ENCODE measurements at places on chromosomes 5 and 9. TPM values are rescaled to one million over a fixed set of nuclear protein-coding genes. Genes with fewer than 3 reads are reported as not detected.

GRCh38 chr9:80602291-80602690, 1030.5 kb downstream of the TLE4 start:
- no peaks in the 10 kb centered on the region for H3K4me1 ChIP-seq
- DNase-seq, result no peak
- no peak overlapping the region for H3K4me3 ChIP-seq
- peaks cover 11% of the 10 kb centered on the region for H3K36me3 ChIP-seq
- no peaks in the 10 kb centered on the region for H3K27me3 ChIP-seq

- H3K27ac ChIP-seq, result no peak overlapping the region
- peaks cover 6% of the 10 kb centered on the region for H3K4me1 ChIP-seq
- peak overlapping the region; percentile 85 for H3K4me3 ChIP-seq
- peaks cover 80% of the 10 kb centered on the region for H3K27me3 ChIP-seq
Observed at GRCh38 chr5:133610489-133611356, 1.6 kb downstream of the FSTL4 start.

- H3K27ac ChIP-seq, result peak overlapping the region; percentile 87
- no peak overlapping the region for H3K4me3 ChIP-seq
- DNase-seq, result no peak
- no peaks in the 10 kb centered on the region for H3K27me3 ChIP-seq
Observed at GRCh38 chr5:110751902-110752762, 13.3 kb downstream of the SLC25A46 start.

DNA sequence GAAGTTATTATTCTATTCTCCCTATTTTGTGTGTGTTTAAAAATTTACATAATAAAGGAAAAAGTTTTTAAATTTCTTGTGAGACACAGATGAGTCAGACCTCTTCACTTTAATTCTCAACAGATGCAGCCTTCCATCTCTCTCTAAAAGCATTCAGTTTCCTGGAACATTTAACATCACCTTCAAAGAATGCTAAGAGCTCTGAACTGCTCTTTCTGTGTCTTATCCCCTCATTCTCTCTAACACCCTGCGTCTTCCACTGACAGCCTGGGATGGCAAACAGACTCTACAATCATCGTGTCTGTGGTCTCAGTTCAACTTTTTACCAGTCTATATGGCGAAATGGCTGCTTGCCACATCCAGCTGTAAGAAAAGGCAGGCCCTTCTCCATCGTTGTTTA, 173.0 kb downstream of the HINT1 start:
- no peak overlapping the region for H3K4me3 ChIP-seq
- H3K27ac ChIP-seq, result no peak overlapping the region
- H3K36me3 ChIP-seq, result no peaks in the 10 kb centered on the region

The SNX30 gene
- 4.4 TPM for polyA plus RNA-seq

DNA sequence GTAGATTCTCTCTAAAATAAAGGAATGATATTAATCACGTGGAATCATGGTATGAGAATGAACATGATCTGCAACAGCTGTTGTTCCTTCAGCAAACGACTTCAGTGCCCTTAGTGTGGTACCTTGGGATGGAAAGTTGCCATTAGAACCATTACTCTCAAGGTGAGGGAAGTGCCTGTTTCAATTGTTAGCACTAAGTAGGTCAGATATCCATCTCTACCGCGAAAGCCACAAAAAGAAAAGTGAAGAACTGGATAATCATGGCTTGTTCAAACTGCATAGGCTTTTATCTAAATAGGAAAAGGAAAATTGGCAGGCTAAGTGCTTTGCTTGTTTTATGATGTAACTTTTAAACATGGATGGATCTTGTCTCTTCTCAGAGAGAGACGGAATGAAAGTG, 380.7 kb downstream of the MRPS30 start:
- no peak overlapping the region for H3K27ac ChIP-seq
- no peaks in the 10 kb centered on the region for H3K4me1 ChIP-seq
- no peak for DNase-seq
- H3K36me3 ChIP-seq, result no peaks in the 10 kb centered on the region
- H3K27me3 ChIP-seq, result no peaks in the 10 kb centered on the region

GRCh38 chr9:110978516-110978915, 59.8 kb downstream of the LPAR1 start:
- peaks cover 5% of the 10 kb centered on the region for H3K27me3 ChIP-seq
- H3K36me3 ChIP-seq, result no peaks in the 10 kb centered on the region
- no peak for DNase-seq
- H3K4me3 ChIP-seq, result no peak overlapping the region
- no peak overlapping the region for H3K27ac ChIP-seq

DNA sequence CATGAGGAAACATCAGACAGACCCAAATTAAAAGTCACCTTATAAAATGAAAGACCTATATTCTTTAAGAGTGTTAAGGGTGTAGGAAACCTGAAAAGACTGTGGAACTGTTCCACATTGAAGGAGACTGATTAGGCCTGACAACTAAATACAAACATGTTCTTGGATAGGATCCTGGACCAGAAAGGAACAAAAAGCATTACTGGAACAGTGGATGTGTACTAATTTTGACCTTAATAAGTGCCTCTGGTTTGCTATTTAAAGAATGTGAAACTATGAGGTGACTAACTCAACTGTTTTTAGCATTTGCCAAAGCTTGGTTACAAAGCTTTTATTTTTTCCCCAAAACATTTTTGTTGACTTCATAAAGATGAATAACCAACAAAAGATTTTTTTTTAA, 340.6 kb downstream of the CAAP1 start:
- H3K36me3 ChIP-seq, result no peaks in the 10 kb centered on the region
- H3K4me1 ChIP-seq, result no peaks in the 10 kb centered on the region
- H3K27ac ChIP-seq, result no peak overlapping the region
- H3K4me3 ChIP-seq, result no peak overlapping the region

DNA sequence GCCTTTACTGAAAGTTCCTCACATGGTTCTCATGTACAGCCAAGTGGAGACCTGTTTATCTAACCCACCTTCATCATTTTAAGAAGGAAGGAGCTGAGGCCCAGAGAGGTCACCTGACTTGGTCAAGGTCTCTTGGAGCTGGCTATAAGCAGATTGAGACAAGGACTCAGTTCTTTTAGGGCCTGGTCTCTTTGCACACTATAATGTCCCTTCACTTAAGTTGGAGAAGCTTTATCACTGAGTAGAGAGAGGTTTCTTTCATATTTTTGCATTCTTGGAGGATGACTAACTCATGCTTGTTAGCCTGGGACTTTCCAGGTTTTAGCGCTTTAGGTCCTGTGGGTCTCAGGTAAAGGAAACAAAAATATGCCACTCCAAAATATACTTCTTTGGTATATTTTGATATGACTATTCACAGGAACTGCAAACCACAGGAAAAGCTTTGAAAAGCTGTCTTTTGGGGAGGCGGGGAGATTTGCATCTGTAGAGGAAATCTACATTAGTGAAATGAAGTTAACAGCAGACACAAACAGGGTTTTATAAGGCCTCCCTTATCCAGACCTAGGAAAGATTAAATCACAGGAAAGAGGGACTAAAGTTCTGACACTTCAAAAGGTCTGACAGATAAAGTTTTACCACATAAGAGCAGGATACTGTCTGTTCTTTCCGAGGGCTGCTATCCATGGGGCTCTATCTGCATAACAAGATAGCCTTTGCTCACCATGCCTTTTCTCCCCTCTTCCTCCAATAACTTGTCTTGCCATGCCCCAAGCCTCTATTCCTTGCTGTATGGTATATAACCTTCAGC, 95.8 kb upstream of the ANKRD55 start:
- peak overlapping the region; percentile 98 for H3K27ac ChIP-seq
- peak; percentile 23 for DNase-seq
- no peaks in the 10 kb centered on the region for H3K36me3 ChIP-seq
- H3K4me3 ChIP-seq, result peak overlapping the region; percentile 15
- H3K27me3 ChIP-seq, result no peaks in the 10 kb centered on the region

GRCh38 chr9:87340391-87340790, 157.3 kb upstream of the DAPK1 start:
- no peak for DNase-seq
- no peak overlapping the region for H3K4me3 ChIP-seq
- H3K4me1 ChIP-seq, result peaks cover 8% of the 10 kb centered on the region
- H3K27ac ChIP-seq, result no peak overlapping the region
- H3K27me3 ChIP-seq, result peaks cover 52% of the 10 kb centered on the region

The STPG3 gene
- polyA plus RNA-seq, result not detected

DNA sequence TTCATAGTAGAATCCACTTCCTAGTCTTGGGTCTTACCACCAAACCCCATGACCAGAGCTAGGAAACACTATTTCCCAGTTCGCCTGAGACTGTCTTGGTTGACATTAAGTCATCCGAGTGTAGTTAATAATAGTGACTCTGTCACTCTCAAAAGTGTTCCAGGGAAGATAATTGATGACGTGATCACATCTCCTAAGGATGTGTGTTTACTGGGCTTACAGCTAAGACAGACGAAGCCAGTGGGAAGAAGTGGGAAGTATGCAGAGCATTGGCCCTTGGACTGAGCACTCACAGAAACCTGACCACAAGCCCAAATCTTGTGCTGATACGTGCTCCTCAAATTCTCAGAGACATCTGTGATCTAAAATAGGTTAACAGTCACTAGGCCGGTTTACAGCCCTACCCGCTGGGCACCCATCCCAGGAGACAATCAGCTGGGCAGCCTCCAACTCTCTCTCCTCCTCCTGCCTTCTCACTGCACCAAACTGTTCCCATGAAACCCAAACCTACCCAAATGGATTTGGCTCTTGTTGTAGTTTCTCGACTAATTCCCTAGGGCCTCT, 316.6 kb downstream of the TLE1 start:
- H3K36me3 ChIP-seq, result no peaks in the 10 kb centered on the region
- H3K4me1 ChIP-seq, result no peaks in the 10 kb centered on the region
- no peak overlapping the region for H3K27ac ChIP-seq
- no peak overlapping the region for H3K4me3 ChIP-seq
- H3K27me3 ChIP-seq, result no peaks in the 10 kb centered on the region

DNA sequence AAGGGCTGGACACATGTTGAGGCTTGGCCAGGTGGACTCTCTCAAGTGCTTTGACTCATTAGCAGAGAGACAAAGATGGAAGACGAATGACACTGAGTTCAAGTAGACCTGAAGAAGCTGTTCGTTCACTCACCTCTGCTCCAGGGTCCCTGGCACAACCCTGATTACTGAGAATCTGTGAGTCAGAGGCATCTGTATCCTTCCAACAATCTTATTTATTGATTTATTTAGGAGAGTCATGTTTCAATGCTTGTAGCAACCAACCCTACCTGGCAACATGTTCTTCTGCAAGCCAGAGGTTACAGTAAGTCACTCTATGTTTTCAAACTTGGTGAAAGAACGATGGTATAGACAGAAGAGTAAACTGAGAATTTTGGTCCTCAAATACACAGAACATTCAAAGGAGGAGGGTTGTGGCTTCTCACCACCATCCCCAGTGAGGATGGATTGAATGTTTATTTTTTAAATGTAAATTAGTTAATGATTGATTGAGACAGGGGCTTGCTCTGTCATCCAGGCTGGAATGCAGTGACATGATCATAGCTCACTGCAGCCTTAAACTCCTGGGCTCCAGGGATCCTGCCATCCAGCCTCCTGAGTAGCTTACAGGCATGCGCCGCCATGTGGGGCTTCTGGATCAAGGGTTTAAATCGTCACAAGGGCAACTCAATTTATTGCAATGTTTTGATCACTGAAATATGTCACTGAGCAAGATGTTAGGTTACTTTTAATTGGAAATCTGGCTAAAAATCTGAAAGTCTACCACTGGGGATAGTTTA, 55.7 kb upstream of the CARTPT start:
- no peak overlapping the region for H3K27ac ChIP-seq
- peaks cover 9% of the 10 kb centered on the region for H3K27me3 ChIP-seq
- no peaks in the 10 kb centered on the region for H3K4me1 ChIP-seq
- no peak overlapping the region for H3K4me3 ChIP-seq
- H3K36me3 ChIP-seq, result peaks cover under 1% of the 10 kb centered on the region

The SREK1 gene
- polyA plus RNA-seq, result 32.6 TPM

GRCh38 chr5:106660681-106661080, 1010.1 kb downstream of the EFNA5 start:
- H3K27ac ChIP-seq, result no peak overlapping the region
- H3K4me1 ChIP-seq, result no peaks in the 10 kb centered on the region
- no peaks in the 10 kb centered on the region for H3K36me3 ChIP-seq
- no peak overlapping the region for H3K4me3 ChIP-seq
- no peaks in the 10 kb centered on the region for H3K27me3 ChIP-seq
- no peak for DNase-seq

GRCh38 chr9:99579964-99580363, 241.7 kb upstream of the NR4A3 start:
- H3K4me1 ChIP-seq, result peaks cover 18% of the 10 kb centered on the region
- no peak overlapping the region for H3K27ac ChIP-seq
- H3K4me3 ChIP-seq, result no peak overlapping the region
- H3K36me3 ChIP-seq, result no peaks in the 10 kb centered on the region

The SPATA31A3 gene
- not detected for polyA plus RNA-seq

DNA sequence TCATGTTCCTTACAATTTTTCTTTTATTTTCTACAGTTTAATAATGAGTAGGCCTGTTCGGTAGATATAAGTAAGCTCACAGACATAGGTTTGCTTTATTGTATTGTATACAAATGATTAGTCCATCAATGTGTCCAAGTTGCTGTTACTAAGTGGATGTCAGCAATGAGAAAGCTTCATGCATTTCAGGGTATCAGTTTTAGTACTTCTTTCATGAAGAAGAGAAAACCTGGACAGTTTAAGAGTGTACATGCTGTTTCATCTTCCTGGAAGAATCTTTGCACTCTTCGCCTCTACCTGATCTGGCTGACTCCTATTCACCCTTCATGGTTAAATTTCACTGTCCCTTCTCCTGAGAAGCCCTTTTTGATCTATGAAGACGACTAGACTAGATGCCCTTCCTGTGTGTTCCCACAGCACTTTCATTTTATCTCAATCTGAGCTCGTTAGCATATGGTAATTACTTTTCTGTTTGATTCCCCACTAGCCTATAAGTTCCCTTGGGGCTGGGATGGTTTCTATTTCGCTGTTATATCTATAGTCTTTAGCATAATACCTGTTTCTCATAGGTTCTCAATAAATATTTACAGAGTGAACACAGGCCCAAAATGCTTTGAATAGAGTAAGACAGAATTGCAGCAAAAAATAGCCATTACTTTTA, 70.7 kb downstream of the CETN3 start:
- no peak for DNase-seq
- H3K4me3 ChIP-seq, result no peak overlapping the region
- H3K27me3 ChIP-seq, result peaks cover 39% of the 10 kb centered on the region
- no peaks in the 10 kb centered on the region for H3K36me3 ChIP-seq

The AQP7 gene
- not detected for polyA plus RNA-seq
